Stimulated activated CD8-positive, alpha-beta memory T cell treated with anti-CD3 and anti-CD28 coated beads, Interleukin-4, amount 100 ng/mL, for 48 hours (primary cell): ENCODE measurements at places on chromosomes 16 and 17.

- DNase-seq, result no peak
Observed at GRCh38 chr17:29090108-29090507, 47.2 kb downstream of the PIPOX start.

DNA sequence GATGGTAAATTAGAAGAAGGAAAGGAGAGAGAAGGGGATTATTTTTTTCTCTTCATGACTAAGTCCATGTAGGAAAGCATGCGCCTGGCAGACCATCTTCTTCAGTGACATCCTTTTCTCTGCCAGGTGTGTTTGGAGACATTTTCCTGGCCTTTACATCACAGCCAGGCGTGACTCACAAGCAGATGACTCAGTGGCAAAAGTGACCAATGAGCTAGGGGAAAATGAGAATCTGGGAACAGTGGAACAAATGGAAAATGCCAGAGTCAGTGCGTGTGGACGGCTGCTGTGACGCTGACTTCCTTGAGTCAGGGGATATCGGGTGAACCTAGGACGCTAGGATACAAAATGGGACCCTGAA is 9.4 kb downstream of the KIAA0513 start:
- DNase-seq, result no peak

GRCh38 chr17:20028443-20028842 is 19.3 kb downstream of the SPECC1 start:
- no peak for DNase-seq

- no peak for DNase-seq
Observed at GRCh38 chr16:70157477-70158260, 15.9 kb upstream of the CLEC18C start.

GRCh38 chr17:79913896-79914812 is 74.9 kb upstream of the CBX4 start:
- no peak for DNase-seq

DNA sequence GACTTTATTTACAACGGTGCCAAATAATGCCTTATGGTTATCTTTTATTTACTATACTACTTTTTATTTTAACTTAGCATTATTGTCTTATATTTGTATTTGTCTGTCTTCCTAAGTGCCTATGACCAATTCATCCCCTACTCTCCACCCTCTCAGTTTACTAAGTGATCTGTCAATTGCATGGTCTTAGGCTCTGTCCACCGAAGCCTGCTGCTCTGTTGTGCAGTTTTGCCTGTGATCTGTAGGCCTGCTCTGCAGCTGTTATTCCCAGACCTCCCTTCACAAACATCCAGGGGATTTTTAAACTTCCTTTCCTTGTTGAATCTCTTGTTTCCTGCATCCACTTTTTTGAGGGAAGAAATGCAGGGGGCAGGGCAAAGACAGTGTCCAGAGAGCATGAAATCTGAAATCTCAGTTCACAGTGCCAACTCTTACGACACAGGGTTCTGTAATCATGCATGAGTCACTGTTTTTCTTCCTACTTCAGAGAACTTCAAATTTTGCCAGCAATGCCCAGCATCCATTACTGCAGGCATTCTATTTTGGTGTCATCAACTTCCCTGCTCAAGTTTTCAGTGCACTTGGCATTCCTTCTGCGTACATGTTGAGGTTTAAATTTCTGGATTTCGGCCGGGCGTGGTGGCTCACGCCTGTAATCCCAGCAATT is 11.4 kb downstream of the SLFN5 start:
- no peak for DNase-seq

DNA sequence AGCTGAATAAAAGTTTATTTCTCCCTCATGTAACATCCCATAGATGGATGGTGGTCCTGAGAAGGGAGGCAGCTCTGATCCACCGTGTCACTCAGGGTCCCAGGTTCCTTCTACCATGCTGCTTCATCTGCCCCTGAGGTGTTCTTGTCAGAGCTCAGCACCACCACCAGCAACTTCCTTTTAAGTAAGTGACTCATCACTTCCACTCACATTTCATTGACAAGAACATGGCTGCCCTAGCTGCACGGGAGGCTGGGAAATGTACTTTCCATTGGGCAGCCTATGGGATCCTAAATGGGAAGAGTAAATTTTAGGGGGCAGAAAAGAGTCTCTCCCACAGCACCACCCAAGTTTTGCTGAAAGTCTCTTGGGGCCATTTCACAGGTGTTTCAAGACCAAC is 134.7 kb downstream of the USP31 start:
- no peak for DNase-seq

DNA sequence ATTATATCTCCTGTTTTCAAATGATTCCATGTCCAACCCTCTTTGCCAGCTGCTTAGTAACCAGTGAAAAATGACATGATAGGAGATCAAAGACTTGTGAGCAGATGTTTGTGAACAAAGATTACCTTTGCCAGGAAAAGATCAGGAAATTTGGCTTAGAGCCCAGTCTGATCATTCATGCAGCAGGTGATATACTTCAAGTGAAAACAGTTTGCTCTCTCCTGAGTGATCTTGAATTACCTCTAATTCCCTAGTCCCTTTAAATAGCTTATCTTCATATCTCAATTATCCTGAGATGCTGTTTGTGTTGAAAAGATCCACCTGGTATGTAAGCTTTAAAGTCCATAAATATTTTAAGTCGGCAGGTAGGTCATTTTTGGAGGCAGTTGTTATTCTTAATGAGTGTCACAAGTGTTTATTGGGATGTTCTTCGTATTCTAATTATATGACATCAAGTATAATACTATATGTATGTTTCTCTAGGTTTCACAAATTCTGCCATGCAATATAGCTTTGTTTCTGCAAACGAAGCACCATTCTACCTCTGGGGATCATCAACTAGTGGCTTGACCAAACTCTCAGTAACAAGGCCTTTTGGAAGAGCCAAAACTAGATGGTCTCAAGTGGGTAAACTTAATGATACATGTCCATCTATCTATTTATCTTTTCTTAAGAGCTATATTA is 13.2 kb upstream of the VPS35L start:
- DNase-seq, result no peak

DNA sequence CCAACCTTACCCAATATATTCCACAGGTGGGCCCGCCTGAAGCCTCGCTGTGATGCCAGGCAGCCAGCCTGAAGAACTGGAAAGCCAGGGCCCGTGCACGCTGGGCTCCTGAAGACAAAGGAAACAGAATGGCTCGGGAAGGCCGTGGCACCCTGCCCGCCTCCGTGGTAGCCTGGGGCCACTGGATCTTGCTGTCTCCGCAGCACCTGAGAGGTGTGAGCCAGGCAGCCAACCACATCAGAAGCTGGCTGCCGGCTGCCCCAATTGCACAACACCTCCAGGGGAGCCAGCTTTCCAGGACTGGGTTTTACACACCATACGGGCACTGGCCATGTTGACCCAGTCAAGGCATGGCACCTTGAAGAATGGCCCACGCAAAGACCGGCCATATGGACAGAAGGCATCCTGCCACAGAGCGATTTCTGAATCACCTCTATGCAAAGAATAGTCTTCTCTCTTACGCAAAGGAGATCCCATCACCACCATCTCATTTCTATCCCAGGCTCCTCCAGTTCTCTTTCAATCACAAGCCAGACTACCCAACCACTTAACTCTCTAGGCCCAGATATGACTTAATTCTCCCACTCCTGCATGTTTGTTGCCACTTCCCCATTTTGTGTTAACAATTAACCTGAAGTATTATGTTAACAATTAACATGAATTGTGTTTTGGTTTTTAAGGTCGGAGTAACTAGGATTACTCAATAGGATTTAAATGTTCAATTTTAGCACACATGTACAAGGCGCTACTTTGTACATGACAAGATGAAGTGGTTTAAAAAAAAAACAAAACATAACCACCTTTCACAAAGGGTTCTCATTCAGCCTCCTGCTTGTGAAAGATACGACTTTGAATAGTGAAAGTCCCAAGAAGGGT is 32.1 kb downstream of the ZFHX3 start:
- DNase-seq, result no peak

- peak; percentile 44 for DNase-seq
Observed at GRCh38 chr17:40427002-40427491, 9.4 kb upstream of the TOP2A start.

- no peak for DNase-seq
Observed at GRCh38 chr17:29189355-29189754, 9.2 kb upstream of the MYO18A start.

DNA sequence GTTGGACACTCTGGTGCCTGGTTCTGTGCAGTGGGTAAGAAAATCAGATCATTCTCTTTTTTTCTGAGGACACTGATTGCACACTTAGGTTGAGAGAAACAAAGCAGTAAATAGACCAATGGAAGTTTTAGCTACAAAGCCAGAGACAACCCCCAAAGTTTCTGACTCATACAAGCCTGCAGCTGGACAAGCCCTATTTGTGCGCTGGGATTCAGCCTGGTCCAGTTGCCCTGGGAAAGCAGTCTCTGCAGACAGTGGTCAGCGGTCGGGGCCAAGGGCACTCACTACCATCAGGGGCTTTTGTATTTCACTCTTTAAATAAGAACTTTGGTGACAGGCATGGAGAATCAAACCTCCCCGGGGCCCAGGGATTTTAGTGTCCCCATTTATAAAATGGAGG is 6.0 kb upstream of the RHBDL3 start:
- DNase-seq, result no peak

DNA sequence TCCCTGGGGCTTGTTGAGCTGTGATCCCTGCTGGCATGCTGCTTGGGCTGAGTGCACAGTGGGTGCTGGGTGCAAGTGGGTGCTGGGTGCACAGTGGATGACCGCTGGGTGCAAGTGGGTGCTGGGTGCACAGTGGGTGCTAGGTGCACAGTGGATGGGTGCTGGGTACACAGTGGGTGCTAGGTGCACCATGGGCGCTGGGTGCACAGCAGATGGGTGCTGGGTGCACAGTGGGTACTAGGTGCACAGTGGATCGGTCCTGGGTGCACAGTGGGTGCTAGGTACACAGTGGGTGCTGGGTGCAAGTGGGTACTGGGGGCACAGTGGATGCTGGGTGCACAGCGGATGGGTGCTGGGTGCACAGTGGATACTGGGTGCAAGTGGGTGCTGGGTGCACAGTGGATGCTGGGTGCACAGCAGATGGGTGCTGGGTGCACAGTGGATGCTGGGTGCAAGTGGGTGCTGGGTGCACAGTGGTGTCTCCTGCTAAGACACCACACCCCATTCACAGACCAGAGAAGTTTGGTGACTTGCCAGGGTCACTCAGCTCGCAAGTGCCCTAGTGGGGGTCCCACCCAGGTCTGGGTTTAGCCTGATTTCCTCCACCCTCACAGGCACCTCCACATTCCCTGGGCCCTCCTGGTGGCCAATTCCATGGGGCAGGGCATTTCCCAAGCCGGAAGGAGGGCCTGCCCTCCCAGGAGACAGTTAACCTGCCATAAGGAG is 33.5 kb downstream of the ZFPM1 start:
- DNase-seq, result no peak

- DNase-seq, result peak; percentile 72
Observed at GRCh38 chr17:74512624-74513091, 18.6 kb downstream of the CD300LB start.

- no peak for DNase-seq
Observed at GRCh38 chr17:82371333-82372248, at the start of gene UTS2R. TSS of gene UTS2R (plus strand) at chr17:82371765. CDS start at chr17:82374325, 2,560 bp downstream.
